Progenitor cell of endocrine pancreas (in vitro differentiated cells): ENCODE measurements at places on chromosomes 16 and 17. TPM values are rescaled to one million over a fixed set of nuclear protein-coding genes. Genes with fewer than 3 reads are reported as not detected.
A peak's percentile ranks its signal among the peaks of the same experiment; 100 is the strongest.

GRCh38 chr16:8867216-8867931, 1.4 kb downstream of the CARHSP1 start:
- H3K27me3 ChIP-seq = no peaks in the 10 kb centered on the region
- peak overlapping the region; percentile 94 for H3K4me3 ChIP-seq
- peak overlapping the region; percentile 93 for H3K27ac ChIP-seq
- H3K4me1 ChIP-seq = peaks cover 50% of the 10 kb centered on the region
- no peaks in the 10 kb centered on the region for H3K36me3 ChIP-seq

DNA sequence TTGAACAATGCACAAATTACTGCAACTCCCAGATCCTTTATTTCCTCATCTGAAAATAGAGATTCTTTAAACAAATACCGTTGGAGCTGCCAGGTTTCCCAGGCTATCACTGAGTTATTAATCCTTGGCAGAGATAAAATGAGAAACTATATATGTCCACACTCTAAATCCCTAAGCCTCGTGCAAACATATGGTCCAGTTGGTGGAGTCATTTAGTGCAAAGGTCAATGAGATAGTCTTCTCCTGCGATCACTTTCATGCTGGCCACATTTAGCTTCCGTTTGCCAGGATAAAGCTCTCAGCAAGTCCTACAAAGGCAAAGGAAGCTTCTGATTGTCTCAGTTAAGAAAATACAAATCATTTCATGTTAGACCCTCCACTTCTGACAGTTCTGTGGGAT, 11.0 kb downstream of the GRIN2A start:
- H3K27me3 ChIP-seq = peaks cover 23% of the 10 kb centered on the region
- DNase-seq = no peak
- no peak overlapping the region for H3K4me3 ChIP-seq
- H3K27ac ChIP-seq = no peak overlapping the region
- H3K4me1 ChIP-seq = peaks cover 4% of the 10 kb centered on the region

Gene KRT32
- not detected in 2 replicates for total RNA-seq

Gene DOC2B
- 1.2 and 1.3 TPM in 2 replicates for total RNA-seq

Gene TBC1D26
- 2.4 and 2.9 TPM in 2 replicates for total RNA-seq
